ENCODE measurements at places on chromosomes 3 and 15.

GRCh38 chr15:68209735-68210408 lies 4.7 kb upstream of the CALML4 start:
- no peak for DNase-seq

- no peak for DNase-seq
Measured at GRCh38 chr15:25397100-25397499, 41.7 kb downstream of the UBE3A start.

- no peak for DNase-seq
Measured at GRCh38 chr15:57878573-57878972, 172.1 kb downstream of the POLR2M start.

GRCh38 chr15:48554112-48554511 lies 91.4 kb downstream of the FBN1 start:
- no peak for DNase-seq
